Caudate nucleus (tissue), 63 donors: ENCODE measurements at places on chromosomes 13 and 19.

DNA sequence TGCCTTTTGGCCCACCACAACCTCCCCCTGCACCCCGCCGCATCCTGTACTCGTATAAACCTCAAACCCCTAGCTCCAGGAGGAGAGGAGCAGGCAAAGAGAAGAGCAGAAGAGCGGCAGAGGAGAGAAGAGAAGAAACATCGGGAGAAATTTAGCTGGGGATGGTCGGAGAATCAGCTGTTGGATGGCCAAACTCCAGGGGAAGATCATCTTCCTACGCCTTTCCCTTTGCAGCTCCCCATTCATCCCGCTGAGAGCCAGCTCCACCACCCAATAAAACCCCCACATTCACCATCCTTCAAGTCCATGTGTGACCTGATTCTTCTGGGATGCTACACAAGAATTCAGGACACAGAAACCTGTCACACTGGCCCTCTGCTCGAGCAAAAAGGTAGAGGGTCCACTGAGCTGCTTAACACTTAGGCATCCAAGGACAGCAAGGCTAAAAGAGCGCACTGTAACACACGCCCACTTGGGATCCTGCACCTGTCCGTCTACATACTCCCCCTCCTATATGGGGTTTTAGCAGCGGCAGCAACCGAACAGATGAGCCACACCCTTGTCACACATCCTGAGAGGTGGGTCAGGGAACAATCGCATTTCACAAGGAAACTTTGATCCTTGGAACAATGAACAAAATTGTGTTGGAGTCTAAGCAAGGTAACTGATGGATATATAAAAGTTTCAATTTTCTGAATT lies 51.6 kb upstream of the MIR17HG start:
- DNase-seq: no peak

DNA sequence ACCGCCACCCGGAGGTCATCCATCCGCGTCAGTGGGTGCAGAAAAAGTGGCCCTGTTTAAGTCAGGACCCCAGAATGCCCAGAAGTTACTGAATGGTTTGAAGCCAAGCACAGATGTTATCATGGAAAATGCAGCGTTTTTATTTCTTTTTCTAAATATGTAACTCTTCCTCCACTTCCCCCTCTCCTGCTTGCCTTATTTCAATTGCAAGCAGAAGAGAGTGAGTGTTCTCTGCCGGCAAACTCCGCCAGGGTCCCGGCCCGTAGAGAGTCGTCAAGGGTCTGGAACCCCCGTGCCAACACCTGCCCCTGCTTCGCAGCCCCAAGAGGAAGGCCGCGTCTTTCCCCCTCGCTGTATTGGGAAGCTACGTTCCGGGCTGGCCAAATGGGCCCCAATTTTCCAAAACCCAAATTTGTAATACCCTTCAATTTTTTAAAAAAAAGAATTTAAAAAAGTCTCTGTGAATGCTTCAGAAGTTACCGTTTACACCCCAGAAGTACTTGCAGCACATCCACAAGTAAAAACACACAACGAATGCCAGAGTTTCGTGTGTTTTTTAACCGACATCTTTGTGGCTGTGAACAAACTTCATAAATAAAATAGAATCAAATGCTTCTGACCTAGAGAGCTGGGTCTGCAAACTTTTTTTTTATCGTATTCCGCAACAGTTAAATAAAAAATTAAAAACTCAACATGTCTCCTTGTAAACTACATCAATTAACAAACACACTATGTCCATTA lies 712 bp upstream of the PDX1 start:
- no peak for DNase-seq

- no peak for DNase-seq
Observed at GRCh38 chr13:73325723-73326558, 267.1 kb downstream of the KLF5 start.

GRCh38 chr19:7460562-7460966 lies 28.3 kb downstream of the PEX11G start:
- DNase-seq: no peak

DNA sequence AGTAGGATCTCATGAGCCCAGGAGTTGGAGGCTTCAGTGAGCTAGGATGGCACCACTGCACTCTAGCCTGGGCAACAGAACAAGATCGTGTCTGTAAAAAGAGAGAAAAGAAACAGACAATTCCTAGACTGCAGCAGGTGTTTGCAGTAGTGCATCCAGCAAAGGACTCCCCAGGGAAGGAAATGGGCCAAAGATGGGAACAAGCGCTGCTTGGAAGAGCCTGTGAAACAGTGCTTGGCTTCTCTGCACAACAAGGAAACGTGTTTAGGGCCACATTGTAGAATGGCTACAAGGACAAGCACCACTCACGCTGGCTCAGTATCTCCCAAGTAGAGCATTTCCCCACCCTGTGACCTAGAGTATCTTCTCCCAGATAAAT lies 35.5 kb upstream of the LDLR start:
- DNase-seq: no peak

- no peak for DNase-seq
Observed at GRCh38 chr19:51548891-51549305, 17.4 kb upstream of the SIGLEC6 start.

GRCh38 chr13:39945226-39945625 lies 289.8 kb downstream of the COG6 start:
- DNase-seq: no peak

DNA sequence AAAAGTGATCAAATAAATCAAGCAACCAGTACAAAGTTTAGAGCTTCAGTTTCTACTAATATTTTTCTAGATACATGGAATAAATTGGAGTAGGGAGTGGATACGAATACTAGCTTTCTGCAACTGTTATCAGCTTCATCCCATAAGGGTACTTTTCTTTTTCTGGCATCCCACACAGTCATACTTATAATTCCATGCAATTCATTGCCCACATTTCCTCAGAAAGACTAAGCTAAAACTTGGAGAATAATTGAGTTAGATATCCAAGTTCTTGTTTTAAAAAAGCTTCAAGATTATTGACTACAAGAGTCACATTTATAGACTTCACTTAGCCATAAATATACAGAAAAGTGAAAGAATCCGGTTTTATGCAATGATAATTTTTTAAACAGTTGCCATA lies 186.9 kb downstream of the OLFM4 start:
- no peak for DNase-seq

DNA sequence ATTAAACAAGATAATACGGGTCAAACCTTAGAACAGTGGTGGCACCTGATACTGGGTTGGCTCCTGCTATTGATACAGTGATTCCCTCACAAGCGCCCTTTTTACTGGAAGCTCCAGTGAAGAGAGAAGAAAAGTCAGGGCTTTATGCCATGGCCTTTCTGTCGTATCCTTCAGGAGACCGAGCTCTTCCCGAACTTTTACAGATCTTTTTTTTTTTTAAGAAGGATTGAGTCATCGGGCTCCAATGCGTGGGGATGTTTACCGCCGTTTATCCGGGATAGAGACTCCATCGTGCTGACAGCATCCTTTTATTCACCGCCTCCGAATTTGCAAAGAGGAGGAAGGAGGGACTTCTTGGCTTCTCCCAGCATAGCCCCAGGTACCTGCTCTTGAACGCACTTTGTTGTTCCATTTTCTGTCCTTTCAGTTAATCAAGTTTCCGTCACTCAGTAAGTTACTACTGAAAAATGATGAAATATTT lies 574 bp downstream of the ZNF227 start:
- no peak for DNase-seq

- DNase-seq: no peak
Observed at GRCh38 chr19:9580728-9581127, 3.6 kb downstream of the ZNF121 start.

DNA sequence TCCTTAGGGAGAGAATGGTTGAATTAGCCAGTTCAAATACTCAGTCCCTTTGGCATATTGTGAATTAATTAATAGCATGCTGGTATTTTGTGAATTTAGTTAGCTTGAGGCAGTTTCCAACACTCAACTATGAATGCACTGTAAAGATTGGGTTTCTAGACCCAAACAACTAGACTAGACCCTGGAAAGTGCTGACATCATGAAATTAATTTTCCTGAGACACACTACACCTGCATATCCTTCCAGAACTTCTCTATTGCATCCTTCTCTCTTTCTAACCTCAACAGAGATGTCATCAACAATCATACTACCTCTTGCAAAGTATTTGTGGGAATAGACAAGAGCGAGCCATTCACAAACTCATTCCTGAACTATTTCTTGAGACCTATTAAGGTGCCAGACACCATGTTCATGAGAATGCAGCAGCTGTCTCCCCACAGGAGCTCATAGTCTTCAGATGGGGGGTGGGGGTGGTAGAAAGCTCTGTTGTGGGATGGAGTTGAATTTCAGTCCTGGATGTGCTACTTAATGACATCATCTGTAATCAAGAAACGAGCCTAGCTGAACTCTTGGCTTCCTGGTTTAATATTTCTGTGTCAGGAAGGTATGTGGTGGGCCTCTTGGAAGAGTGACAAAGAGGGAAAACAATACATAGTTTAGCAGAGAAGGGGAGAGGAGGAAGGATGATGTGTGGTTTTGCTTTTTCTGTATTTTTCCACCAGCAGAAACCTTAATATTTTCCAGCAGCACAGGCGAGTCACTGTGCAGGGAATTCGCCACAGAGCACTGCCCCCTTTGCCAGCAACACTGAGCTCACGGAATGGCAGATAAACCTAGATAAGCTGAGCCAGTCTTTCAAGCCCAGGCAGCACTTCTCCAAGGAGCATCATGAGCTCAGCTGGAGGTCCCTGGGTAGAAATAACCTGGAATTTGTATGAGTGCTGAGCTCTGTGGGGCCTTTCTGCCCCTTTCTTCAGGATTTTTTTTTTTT lies 53.1 kb upstream of the CYSLTR2 start:
- DNase-seq: no peak

DNA sequence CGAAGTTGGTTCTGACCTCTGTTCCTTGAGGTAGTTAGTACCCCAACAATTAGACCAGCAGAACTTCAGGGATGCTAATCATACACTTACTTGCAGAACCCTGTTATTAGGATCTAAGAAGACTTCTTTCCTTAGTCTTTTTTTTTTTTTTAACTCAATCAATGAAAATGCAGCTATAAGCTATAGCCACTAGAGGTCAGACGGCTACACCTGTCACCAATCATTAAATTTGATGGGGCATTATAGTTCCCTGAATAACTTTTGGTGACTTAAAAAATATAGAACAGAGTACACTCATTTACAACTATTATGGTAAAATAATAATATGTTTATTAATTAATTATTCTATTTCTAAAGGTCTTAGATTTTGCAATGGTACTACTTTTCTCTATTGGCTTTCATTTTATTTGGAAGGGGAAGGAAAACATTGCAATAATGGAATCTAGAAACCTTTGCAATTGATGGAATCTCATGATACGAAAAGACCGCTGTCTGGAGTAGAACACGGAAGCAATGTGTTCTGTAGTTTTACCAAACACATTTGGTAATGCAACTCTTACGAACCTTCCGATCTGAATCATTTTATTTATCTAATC lies 483.2 kb downstream of the DIAPH3 start:
- no peak for DNase-seq

DNA sequence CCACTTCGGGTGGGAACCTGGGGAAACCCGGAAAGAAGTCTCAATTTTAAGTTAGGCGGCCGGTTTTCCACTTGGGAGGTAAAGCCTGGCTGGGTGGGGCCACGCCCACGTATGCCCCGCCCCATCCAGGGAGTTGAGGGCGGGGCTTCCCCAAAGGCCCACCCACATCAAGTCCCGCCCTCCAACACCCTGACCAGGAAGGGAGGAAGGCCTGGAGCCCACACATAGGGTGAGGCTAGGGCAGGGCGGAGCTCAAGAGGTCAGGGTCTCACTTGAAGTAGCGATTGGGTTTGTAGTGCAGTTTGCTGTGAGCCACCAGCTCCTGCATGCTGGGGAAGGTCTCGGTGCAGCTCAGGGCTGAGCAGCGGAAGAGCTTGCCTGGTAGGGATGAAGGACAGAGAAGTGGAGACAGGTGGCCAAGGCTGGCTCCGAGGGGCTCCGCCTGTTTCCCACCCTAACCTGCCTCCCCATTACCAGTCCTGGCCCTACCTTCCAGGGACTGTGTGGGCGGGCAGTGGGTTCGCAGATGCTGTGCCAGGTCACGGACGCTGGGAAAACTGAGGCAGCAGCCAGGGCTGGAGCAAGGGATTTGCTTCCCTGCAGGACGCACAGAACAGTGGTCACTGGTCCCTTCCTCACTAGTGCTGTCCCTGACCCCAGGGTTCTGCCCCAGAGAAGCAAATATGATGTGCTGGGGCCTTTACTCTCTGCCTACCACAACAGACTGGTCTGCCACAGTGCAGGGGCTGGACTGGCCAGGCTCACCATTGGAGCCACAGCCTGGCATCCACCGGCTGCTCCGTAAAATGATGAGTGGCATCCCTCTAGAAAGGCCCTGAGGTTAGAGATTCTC lies 1.6 kb downstream of the ZNF414 start:
- no peak for DNase-seq
